Occipital lobe (tissue), 3 donors: ENCODE measurements at places on chromosomes 7 and 10. TPM values are rescaled to one million over a fixed set of nuclear protein-coding genes. Genes with fewer than 3 reads are reported as not detected.

- no peak for DNase-seq
Measured at GRCh38 chr7:102152672-102153598, 133.7 kb upstream of the SH2B2 start.

GRCh38 chr7:20064974-20065862 is 152.0 kb downstream of the MACC1 start:
- DNase-seq = no peak

- DNase-seq = no peak
Measured at GRCh38 chr7:121016966-121017365, 28.5 kb downstream of the CPED1 start.

DNA sequence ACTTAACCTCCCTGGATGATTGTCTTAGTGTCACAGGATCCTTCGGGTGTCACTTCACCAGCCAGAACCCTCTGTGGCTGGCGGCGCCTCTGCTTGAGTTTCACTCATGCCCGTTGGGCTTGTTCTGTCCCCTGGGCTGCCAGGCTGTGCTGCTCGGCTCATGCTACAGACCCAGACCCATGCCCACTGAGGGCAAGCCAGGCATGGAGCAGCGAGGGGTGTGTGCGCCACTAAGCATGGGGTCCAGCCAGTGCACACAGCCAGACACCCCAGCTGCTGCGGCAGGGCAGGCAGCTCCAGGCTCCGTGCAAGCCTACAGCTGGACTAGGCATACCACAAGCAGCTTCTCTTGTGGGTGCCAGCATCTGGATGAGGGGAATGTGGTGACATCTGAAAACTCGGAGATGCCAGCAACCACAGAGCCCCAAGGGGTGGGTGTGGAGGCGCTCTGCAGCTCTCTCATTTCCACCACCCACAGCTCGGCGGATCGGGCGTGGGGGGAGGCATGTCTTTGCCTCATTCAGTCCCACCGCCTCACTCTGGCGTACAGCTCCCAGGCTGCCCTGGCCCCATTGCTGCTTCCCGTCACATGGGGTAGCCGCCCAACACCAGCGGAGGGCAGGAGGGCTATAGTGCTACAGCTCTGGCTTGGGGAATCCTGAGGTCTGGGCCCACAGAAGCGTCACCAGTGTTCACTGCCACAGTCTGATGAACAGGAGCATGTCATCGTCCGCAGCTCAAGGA is 269.6 kb upstream of the LRGUK start:
- DNase-seq = no peak

- DNase-seq = no peak
Measured at GRCh38 chr7:53740971-53741370, 705.5 kb downstream of the POM121L12 start.

DNA sequence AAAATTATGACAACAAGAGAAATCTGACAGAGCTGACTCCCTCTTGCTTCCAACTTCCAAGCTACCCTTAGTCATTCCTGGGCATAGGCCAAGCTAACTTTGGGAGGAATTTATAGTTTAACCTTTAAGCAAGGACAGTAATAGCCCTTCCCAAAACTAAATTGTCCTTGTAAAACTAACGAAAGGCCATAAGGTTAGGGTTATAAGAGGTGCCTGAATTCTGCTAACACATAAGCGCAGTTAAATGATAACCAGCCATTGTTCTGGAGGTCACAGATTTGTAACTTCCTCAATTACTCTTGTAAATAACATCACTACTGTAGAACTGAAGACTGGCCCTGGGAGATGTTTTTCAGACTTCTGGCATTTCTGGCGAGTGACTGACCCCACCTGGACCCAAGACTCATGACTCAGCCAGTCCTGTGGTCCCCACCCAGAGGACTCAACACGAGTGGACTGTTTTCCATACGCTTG is 481.2 kb downstream of the KCNMA1 start:
- DNase-seq = no peak

- DNase-seq = no peak
Measured at GRCh38 chr10:14751921-14752320, 22.8 kb downstream of the FAM107B start.

- DNase-seq = no peak
Measured at GRCh38 chr7:36348256-36348655, 41.4 kb upstream of the ANLN start.

- DNase-seq = no peak
Measured at GRCh38 chr10:31975157-31975765, 46.6 kb upstream of the ARHGAP12 start.

DNA sequence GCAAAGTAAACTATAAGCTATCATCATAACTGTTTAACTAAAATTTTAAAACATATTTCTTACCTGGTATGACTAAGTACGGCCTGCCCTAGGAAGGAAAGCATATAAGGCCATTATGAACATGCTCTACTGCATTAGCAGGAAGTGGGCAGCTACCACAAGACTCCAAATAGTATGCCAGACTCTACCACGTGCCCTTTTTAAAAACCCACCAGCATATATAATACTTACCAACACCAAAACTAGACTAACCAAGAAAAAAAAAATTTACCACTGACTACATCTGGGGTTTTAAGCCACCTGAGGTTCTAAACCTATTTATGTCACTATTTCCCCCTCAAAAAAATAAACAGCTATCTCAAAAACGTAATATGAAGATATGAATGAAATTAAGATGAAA is 30.1 kb downstream of the NUDCD3 start:
- DNase-seq = no peak

DNA sequence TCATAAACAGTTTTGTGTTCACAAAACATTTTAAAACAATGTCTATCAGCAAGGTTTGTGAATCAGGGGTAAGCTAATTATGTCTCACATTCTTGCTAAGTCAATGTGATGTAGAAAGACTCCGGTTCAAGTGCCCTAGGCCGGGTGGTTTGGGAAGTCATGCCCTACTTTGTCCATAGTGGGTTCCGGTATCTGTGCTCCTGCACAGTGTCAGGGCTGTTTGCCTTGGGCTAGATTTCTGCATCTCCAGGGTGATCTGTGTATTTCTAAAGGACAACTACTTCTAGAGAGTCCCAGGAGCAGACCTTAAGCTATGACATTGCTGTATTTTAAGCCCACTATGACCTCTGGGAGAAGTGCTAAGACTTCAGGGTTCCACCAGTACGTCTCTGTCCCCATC is 504.1 kb downstream of the PLXNA4 start:
- no peak for DNase-seq

DNA sequence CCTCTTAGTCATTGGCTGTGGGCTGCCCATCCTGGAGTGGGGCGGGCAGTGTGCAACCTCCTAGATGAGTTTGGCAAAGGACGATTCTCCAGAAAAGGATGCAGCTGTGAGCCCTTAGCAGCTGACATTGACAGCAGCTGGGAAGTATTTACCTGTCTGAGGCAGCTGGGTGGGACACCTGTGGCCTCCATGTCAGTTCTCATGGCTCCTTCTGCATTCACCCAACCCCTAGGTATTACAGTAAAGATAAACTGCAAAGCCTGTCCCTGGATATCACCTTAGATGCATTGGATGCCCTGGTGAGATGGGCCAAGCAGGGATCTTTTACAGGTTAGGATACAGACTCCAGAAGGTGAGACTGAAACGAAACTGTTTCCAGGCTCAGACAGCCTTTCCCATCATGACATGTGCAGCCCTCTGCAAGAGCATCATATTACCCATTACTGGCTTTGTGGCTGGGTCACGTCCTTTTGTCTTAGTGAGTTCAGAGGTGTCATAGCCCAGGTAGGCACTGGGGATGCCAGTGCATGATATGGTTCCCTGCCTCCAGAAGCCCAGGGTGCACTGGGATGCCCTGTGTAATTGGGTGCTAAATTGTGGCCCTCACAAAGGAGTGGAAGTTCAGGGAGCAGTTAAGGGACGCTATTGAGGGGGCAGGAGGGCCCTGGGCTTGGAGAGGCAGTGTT is 28.9 kb downstream of the MINDY4 start:
- no peak for DNase-seq

DNA sequence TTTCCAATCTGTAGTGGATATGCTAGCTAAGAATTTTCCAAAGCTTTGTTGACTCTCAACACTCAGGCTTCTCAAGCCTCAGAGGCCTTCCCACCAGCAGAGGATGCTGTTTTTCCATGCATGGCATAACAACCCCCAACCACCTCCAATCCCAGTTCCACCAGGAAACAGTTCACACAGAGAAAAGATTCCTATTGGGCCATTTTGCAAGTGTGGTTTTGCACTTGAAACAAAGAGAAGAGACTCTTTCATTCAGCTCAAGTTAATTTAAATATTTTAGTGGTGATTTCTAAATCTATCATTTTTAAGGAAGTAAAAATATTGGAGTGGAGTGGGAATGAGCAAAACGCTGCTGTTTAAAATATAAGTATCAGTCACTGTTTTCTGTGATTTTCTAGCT is 105.6 kb upstream of the COL1A2 start:
- no peak for DNase-seq

GRCh38 chr10:73408978-73409521 is 4.8 kb downstream of the ANXA7 start:
- DNase-seq = no peak

- DNase-seq = no peak
Measured at GRCh38 chr10:21417172-21417712, 108.2 kb downstream of the SKIDA1 start.

GRCh38 chr10:4270116-4270515 is 485.1 kb upstream of the KLF6 start:
- no peak for DNase-seq

- DNase-seq = no peak
Measured at GRCh38 chr7:93747019-93747418, 143.5 kb downstream of the TFPI2 start.

DNA sequence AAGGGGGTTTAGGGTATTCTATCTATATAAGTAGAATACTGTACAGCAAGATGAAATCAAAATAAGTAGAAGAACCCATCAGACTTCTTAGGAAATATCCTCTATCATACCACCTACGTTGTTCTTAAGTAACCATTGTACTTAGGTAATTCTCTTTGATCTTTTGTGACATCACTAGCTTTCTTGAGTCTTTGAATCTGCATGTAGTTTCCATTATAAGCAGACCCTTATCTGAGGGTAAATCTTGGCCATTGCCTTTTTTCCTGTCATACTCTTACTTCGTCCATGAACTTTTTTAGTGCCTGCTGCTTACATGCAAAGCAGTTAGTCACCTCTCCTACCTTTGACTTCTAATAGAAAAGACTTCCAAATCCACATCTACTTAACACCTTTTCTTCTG is 49.0 kb downstream of the WAC start:
- DNase-seq = no peak

- no peak for DNase-seq
Measured at GRCh38 chr10:104098358-104098925, 12.8 kb upstream of the COL17A1 start.

- DNase-seq = no peak
Measured at GRCh38 chr10:87000491-87000890, 19.6 kb upstream of the FAM25A start.

DNA sequence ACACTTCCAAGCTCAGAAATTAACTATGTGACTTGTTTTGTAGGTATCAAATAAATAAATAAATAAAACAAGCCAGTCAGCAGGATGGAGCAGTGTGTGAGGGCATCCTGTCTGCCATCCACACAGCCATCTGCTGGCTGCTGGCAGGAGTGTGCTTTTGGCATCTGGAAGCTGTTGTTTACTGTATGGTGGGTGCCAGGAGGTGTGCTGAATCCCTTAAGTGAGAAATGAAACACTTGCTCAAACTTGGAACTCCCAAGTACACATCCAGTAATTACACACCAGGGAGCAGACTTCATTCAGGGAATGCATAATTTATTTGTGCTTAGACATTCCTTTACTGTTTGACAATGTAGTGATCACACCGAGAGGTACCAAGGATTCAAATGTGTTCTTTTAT is 16.9 kb upstream of the TAX1BP1 start:
- DNase-seq = no peak

DNA sequence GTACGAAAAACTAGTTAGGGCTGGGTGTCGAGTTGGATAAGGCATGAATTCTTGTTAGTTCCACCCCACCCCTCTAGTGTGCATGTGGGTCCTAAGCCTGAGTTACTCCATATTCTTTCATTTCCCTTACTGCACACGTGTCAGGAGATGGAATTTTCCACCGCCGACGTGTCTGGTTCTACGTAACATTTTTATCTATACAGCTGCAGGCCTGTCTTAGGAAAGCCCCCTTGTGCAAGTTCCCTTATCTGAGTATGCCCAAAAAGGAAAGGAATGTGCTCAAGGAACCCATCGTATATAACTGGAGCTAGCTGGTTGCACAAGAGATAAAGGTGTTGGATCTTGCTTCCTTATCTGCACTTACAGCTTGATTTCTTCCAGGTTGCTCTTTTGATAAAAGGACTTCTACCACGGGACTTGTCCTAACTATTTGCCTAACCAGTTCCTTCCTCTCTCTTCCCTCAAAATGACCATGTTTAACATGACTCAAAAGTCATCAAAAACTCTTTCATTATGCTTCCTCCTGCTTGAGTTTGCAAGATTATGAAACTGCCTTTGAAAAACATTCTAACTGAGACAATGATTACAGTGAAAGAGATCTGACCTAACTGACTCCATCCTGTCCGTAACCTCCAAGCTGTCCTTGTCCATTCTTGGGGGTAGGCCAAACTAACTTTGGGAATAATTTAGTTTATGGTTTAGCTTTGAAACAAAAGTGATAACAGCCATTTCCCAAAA is 181.4 kb downstream of the AKR1D1 start:
- no peak for DNase-seq

DNA sequence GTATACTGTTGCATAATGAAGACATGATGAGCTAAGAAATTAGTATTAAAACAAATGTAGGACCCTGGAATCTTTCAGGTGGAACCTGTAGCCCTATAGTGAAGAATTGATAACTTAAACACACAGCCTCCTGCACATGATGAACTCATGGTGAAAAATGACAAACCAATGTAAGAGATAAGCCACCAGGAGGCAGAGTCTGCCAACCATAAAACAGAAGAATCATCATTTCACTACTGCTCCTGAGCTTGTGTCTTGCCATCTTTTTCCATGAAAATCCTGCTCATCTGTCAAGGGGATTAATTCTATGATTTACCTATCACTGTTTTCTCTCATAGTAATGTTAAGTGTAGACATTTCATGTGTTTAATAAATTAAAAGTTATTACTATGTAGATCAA is 363.9 kb downstream of the MALRD1 start:
- DNase-seq = no peak

GRCh38 chr7:151519765-151520418 is at the start of gene RHEB:
TSS of gene RHEB (minus strand) at chr7:151519895. CDS start at chr7:151519511, 384 bp downstream.
- peak; percentile 98 for DNase-seq

DNA sequence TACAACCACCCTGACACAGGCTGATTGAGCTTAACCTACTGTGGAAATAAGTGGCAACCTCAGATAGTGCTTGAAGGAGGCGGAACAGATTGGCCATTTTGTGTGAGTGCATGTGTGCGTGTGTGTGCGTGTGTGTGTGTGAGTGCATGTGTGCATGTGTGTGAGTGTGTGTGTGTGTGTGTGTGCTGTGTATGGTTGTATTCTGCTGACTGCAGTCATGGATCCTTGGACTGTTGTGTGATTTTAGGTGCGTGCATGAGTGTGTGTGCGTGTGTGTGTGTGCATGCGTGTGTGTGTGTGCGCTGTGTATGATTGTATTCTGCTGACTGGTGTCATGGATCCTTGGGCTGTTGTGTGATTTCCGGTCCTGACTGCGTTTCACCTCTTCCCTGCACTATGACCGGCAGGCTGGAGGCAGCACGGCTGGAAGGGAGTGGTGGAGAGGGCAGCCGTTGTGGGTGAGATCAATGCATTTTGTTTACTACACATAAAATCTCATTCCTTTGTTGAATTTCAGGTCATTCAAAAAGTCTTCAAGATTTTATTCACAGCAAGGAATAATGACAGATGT is 6.3 kb downstream of the IQCE start:
- no peak for DNase-seq

The IL6 gene
- not detected for total RNA-seq

The HDAC9 gene
- 175 TPM for total RNA-seq

The SLC16A9 gene
- 11.4 TPM for total RNA-seq

The CUL2 gene
- total RNA-seq = 55.1 TPM

The OGDHL gene
- total RNA-seq = 4.2 TPM

The BHLHA15 gene
- 10.0 TPM for total RNA-seq
